Stimulated activated CD4-positive, alpha-beta T cell treated with anti-CD3 and anti-CD28 coated beads, TNF-alpha, amount 100 ng/mL, for 4 hours (primary cell): ENCODE measurements at places on chromosomes 7 and 10.

- DNase-seq, result no peak
Measured at GRCh38 chr10:97416565-97416964, 9.4 kb upstream of the PGAM1 start.

DNA sequence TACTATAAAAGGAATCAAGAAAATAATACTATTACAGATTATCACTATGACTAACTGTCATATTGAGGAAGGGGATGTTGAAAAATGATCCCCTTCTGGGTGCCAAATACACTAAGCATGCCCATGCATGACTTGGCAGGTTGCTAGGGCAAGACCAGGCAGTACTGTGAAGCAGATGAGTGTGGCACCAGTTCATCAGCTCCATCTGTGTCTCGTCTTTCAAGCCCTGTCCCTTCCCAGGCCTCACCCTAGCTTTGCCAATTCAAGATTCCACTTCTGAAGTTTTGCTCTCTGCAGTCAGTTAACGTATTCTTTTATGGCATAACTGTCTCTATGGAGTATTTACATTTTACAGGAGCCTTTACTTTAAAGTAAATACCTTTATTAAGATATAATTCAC is 135.6 kb upstream of the HPS1 start:
- DNase-seq, result no peak

DNA sequence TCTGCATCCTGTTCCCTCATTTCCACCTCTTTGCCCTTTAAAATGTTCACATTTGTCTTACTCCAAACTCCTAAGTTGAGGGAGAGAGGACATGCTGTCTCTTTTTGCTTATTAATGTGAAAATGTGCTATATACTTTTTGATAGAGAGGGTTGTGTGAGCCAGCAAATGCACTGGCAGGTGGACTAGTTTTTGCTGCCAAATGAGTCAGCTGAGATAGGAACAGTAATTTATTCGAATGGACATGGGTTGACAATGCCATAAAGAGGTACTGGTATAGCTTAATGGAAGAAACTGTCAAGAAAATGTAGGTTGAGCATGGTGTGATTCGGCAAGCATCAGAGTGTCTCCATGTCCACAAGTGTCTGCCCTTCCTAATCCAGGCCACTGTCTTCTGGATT is 9.2 kb upstream of the TRUB1 start:
- no peak for DNase-seq

DNA sequence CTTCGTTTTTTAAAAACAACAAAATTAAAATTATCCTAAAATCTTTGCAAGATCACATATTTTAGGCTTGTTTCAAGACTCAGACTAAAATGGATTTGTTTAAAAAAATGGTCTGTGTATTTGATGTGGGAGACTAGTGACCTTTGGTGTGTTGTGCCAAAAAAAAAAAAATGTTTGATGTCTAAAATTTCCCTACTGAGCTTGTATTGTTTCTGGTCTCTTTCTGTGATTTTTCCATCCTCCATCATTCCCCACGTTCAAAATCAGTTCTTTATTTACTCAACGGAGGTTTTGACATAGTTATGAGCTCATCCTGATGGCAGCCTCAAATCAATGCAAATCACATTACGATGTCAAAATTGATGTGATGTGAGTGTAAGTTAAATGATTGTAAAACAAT is 326.2 kb downstream of the RNLS start:
- no peak for DNase-seq

GRCh38 chr10:121043124-121043849 is 192.1 kb downstream of the WDR11 start:
- DNase-seq, result no peak
